ENCODE measurements at places on chromosomes 12 and 14. TPM values are rescaled to one million over a fixed set of nuclear protein-coding genes. Genes with fewer than 3 reads are reported as not detected.
A peak's percentile ranks its signal among the peaks of the same experiment; 100 is the strongest.

Gene PMEL
- 0.90 TPM for total RNA-seq

Gene CD4
- 0.49 TPM for total RNA-seq

Gene POTEG
- not detected for total RNA-seq

Gene IL22
- total RNA-seq = not detected

DNA sequence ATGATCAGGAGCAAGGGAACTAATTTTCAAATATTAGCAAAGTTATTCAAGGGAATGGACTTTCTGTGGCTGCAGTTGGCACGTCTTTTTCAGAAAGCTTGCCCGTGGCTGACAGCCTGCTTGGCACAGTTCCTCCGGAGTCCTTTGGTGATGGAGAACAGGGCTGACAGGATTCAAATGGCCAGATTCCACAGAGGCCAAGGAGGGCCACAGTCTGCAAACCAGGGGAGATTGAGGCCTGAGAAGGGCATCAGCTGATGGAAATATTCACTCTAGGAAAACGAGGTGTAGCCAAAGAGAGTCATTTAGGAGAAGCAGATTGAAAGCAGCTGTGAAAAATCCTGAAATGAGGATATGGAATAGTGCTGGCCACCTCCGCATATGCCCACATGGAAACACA, 178.3 kb downstream of the EMP1 start:
- DNase-seq = no peak
- H3K27me3 ChIP-seq = no peaks in the 10 kb centered on the region
- H3K4me3 ChIP-seq = no peak overlapping the region

DNA sequence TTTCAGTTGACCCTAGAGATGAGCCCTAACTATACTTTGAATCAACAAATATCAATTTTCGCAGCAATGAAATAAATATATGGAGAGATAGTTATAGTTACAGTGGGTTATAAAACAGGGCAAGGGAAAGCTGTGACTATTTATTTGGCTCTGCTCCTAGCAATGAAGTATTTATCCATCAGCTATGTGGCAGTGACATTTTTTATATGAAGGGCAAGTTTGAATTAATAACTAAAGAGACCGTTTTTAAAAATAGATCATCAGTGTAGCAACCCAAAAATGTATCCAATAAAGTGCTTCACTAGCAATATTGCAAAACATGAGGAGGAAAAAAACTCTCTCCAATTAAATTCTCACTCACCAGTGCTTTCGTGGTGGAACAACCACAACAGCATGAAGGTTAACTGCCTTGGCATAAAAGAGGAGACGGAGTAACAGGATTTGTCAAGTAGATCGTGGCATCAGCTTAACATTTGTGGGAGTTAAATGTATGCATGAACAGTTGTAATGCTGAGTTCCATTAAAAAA, 58.1 kb upstream of the NUDT4 start:
- no peak for DNase-seq
- no peaks in the 10 kb centered on the region for H3K4me1 ChIP-seq
- H3K36me3 ChIP-seq = no peaks in the 10 kb centered on the region

GRCh38 chr14:30990770-30991169, 34.7 kb upstream of the AP4S1 start:
- no peak for DNase-seq
- H3K27me3 ChIP-seq = no peaks in the 10 kb centered on the region

GRCh38 chr12:104457746-104458693, 1.3 kb downstream of the CHST11 start:
- no peaks in the 10 kb centered on the region for H3K36me3 ChIP-seq
- no peaks in the 10 kb centered on the region for H3K27me3 ChIP-seq
- peak overlapping the region; percentile 96 for H3K4me3 ChIP-seq
- H3K27ac ChIP-seq = peak overlapping the region; percentile 71

DNA sequence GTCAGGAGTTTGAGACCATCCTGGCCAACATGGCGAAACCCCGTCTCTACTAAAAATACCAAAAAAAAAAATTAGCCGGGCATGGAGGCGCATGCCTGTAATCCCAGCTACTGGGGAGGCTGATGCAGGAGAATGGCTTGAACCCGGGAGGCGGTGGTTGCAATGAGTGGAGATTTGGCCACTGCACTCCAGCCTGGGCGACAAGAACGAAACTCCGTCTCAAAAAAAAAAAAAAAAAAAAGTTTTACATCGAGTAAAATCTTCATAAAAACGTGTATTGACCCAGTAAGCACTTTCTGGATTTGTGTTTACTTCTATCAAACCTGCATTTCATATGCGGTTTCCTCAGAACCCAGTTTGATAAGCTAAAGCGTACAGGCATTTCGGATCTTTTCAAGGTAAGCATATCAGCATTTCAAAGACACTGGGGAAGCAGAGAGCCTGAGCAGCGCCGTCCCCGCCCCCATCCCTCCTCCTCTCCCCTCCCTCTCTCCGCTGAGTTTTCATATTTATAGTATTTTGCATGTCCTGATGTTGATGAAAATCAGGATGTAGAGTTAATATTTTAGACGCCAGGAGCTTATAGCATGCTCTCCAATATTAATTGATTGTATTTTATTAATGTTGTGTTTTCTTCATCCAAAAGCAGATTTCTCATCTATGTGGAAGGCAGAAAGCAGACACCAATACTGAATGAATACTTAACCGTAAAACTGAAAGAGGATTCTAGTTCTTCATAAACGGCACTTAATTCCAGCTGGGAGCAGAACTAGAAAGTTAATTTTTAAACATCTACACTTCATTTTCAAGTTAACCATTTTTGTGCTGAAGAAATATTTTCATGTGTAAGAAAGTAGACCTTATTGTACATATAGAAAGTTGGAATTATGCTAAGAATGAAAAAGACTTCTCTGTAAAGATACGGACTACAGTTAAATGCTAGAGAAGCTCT, 9.2 kb upstream of the HIP1R start:
- no peaks in the 10 kb centered on the region for H3K27me3 ChIP-seq
- H3K4me3 ChIP-seq = peak overlapping the region; percentile 8
- DNase-seq = no peak
- H3K27ac ChIP-seq = no peak overlapping the region
- peaks cover 32% of the 10 kb centered on the region for H3K4me1 ChIP-seq

DNA sequence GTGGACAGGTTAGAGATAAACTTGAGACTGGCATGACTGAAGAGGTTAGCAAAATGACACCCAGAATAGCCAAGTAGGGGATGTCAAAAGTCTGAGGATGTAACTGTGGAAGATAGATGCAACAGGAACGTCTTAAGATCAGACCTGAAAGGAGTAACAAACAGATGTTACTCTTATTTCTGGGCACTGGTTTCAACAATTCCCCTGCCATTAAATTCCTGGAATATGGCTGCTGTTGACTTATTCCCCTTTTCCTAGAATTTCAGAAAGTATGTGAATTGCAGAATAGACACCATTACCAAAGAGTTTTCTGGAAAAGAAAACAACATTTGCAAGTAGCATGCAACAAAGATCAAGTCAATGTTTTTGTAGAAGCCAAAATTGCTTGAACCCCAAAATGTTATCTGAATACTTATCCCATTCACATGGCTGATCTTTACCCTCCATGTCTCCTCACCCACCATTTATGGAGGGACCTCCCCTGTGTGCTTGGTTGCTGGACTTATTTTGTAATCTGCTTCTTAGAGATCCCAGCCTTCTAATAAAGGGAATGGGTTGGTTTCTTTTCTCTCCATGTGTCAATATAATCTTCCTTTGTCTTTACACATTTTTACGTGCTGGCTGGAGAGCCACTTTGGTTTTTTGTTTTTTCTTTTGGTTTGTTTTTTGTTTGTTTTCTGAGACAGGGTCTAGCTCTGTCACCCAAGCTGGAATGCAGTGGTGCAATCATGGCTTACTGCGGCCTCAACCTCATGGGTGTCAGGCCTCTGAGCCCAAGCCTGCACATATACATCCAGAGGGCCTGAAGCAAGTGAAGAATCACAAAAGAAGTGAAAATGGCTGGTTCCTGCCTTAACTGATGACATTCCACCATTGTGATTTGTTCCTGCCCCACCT, 57.0 kb downstream of the BBS10 start:
- no peak for DNase-seq
- H3K36me3 ChIP-seq = no peaks in the 10 kb centered on the region
- H3K27me3 ChIP-seq = no peaks in the 10 kb centered on the region
- no peak overlapping the region for H3K4me3 ChIP-seq
- H3K4me1 ChIP-seq = no peaks in the 10 kb centered on the region

DNA sequence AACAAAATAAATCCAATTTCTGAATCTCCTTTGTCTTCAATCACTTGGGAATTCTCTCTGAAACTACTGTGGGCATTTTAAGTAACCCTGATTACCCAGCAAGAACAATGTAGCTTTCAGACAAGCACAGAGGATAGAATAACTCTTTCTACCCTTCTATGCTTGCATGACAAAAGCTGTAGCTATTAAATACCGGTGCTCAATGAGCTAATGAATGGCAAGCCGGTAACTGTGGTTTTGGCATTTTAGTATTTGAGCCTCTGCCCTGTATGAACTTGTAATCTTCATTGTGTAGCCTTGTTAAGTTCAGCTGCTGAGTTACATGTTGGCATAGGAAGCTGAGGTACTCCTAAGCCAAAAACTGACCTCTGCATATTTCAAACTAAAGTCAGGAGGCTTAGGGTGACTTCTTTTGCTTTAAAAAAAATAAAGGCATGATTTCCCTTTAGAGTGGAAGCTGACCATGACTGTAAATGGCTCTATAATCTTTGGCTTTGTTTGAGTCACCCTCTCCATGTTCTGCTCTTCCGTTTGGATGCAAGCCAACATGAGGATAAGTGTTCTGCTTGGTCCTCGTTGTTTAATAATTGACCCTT, 171.0 kb upstream of the HIF1A start:
- no peak overlapping the region for H3K4me3 ChIP-seq
- no peaks in the 10 kb centered on the region for H3K27me3 ChIP-seq
- no peaks in the 10 kb centered on the region for H3K36me3 ChIP-seq
- peaks cover 12% of the 10 kb centered on the region for H3K4me1 ChIP-seq

GRCh38 chr12:27534060-27534764, 10.2 kb downstream of the PPFIBP1 start:
- H3K4me3 ChIP-seq = peak overlapping the region; percentile 10
- peak overlapping the region; percentile 53 for H3K27ac ChIP-seq
- peak; percentile 54 for DNase-seq
- no peaks in the 10 kb centered on the region for H3K27me3 ChIP-seq
- peaks cover 65% of the 10 kb centered on the region for H3K4me1 ChIP-seq

GRCh38 chr12:84604551-84604950, 308.0 kb downstream of the SLC6A15 start:
- H3K4me3 ChIP-seq = no peak overlapping the region
- no peak for DNase-seq
- H3K36me3 ChIP-seq = no peaks in the 10 kb centered on the region
- H3K27ac ChIP-seq = no peak overlapping the region
- H3K4me1 ChIP-seq = no peaks in the 10 kb centered on the region
- H3K27me3 ChIP-seq = no peaks in the 10 kb centered on the region

All from B cell (primary cell).